ENCODE measurements at places on chromosomes 16 and 17.
A peak's percentile ranks its signal among the peaks of the same experiment; 100 is the strongest.

GRCh38 chr16:23952128-23952970 lies 116.6 kb downstream of the PRKCB start:
- DNase-seq, result no peak

- DNase-seq, result no peak
Measured at GRCh38 chr16:67170949-67171649, 761 bp downstream of the NOL3 start.

GRCh38 chr16:193441-193840 lies 13.2 kb downstream of the HBQ1 start:
- no peak for DNase-seq

DNA sequence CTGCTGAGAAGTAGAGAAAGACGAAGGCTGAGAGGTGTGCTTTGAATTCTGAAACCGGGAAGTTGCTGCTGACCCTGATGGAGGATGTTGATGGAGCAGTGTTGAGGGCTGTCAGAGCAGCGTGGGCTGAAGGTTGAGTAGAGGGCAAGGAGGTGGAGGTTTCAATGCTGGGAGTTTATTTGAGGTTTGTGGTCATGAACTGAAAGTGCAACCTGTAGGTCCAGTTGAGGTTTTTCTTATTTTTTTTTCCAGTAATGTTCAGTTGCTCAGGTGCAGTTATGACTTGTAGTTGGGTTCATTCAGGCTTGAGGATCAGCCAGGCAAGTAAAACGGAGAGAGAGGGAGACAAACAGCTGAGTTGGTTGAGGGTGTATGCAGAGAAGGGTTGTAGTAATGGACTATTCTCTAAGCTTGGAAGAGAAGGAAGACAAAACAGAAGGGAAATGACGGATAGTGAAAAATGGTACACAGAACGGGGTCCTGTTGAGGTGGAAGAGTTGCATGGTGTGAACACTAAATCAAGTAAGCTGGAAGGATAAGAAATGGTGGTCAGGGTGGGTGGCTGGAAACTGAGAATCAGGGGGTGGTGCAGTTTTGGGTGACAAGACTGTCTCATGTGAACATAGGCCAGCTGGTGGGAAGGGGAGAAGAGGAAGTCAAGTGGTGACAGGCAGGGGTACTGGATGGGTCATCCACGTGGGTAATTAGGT lies 8.7 kb upstream of the UBE2G1 start:
- DNase-seq, result no peak

DNA sequence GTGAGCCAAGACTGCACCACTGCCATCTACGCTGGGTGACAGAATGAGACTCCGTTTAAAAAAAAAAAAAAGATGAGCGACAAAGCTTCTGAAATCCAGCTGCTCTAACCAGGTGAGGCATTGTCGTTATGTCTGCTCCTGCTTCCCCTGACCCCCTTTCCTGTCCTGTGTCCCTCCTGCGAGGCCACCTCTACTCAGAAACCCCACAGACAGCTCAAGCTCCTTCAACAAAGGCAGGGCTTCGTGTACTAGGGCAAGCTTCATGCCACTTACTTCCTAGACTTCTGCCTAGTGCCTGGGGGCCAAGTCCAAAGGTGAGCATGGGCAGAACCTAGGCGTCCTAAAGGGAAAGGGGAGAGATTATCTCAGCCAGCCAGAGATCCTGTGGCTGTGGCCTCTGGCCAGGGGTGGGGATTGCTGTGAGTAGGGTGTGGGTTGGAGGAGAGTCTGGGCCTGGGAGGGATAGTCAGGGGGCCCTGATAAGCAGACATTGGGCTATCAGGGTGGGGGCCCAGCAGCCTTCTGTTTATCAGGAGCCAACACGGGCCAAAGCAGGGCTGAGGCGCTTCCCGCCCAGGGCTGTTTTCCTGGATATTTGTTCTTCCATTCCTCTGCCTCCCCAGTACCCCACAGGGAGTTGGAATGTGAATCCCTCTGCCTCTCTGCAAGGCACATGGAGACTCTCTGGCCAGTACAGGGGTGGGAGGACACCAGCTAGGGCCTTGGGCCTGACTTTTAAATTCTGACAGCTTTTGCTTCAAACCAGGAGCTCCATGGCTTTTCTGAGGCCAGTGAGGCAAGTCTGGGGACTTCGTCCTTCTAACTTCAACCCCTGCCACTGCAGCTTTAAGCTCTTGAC lies 10.4 kb downstream of the ERAL1 start:
- no peak for DNase-seq

GRCh38 chr17:38444151-38444550 lies 15.9 kb downstream of the ARHGAP23 start:
- peak; percentile 28 for DNase-seq

DNA sequence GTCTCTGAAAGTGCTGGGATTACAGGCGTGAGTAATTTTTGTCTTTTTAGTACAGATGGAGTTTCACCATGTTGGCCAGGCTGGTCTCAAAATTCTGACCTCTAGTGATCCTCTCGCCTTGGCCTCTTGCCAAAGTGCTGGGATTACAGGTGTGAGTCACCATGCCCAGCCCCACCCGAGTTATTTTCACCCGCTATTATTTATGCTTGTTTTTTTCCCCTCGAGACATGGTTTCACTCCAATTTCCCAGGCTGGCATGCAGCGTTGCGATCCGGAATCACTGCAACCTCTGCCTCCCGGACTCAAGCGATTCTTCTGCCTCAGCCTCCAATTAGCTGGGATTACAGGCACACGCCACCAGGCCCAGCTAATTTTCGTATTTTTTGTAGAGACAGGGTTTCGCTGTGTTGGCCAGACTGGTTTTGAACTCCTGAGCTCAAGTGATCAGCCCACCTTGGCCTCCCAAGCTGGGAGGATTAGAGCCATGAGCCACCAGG lies 9.2 kb downstream of the RPL23 start:
- DNase-seq, result no peak

DNA sequence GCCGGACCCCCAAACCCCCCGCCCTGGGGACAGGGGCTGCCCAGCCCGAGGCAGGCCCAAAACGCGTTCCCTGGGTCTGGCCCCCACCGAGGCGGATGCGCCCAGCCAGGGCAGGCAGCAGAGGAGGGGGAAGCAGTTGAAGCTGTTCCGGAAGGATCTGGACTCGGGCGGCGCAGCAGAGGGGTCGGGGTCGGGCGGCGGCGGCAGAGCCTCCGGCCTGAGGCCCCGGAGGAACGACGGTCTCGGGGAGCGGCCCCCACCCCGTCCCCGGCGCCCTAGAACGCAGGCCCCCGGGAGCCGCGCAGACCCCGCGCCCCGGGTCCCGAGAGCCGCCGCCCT lies 22.9 kb upstream of the ZFPM1 start:
- no peak for DNase-seq

DNA sequence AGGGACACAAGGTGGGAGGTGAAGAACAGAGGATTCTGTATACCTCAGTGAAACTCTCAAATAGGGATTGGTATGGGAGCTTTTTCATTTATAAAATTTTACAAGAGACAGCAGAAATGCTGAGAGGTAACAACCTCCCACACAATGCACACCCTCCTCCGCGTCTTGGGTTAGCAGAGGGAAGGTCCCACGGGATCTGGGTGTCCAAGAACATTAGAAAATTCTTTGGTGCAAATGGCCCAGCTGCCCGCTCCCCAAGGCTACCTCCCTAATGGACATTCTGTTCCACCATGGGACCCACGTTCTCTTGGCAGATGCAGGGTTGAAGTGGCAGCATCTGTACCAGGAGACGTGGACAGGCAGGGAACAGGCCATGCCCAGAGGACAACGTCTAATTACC lies 22.5 kb downstream of the GPR139 start:
- DNase-seq, result no peak

DNA sequence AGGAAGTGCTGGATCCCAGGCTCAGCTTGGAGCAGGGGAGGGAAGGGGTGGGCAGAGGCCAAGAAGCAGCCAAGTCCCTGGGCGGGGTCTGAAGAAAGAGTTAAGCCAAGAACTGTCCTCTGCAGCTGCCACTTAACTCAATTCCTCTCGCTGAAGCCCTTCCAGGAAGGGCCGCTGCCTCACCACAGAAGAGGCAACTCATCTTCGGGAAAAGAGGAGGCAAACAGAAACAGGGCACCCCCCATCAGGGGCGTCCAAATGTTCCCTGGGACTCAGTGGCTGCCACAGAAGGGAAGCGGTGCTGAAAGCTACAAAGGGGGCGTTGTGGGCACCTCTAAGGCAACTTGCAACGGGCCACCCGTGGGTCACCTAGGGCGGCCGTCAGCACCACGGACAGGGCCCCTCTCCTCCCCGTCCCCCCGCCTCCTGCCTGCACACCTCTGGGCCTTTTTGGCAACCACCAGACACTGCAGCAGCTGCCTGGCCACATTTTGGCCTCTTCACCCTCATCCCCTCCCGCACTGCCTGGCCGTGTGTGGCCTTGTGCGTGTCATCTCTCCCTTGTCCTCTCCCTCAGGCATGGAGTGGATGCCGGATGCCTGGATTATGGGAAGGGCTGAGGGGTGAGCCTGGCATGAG lies 2.5 kb downstream of the TLCD3B start:
- DNase-seq, result no peak

- no peak for DNase-seq
Measured at GRCh38 chr17:28645576-28645939, 600 bp upstream of the BLTP2 start.

DNA sequence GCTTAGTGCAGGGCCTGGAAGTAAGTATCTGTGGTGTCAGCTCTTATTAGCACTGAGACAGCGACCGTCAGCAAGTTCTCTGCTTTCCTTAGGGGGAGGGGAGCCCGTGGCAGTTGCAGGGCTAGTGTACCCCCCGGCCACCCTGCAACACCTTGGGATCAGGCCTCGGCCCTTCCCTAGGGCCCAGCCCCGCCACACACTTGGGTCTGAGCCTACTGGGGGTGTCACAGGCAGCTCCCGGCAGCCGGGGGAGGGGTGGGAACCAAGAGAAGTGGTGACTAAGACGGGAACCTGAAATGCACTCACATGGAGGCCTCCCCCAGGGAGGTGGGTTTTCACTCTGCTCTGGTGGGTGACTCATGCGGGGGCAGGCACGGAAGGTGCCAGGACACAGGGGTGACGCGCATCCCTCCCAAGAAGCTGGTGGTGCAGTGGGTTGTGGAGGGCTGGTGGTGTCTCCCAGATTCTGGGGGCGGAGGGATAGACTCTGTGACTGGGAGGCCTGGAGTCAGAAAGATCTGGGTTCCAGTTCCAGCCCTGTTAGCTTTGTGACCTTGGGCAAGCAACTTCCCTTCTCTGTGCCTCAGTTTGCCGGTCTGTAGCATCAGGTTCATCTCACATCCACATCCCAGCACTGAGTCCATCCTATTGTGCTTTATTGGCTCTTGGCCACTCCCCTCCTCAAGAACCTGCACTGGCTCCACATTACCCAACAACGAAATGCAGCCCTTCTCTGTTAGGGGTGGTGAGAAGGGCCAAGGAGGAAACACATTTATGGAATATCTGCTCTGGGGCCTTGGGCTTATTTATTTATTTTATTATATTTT lies 44.5 kb downstream of the LAT start:
- DNase-seq, result no peak

GRCh38 chr16:17078931-17079631 lies 391.7 kb downstream of the XYLT1 start:
- DNase-seq, result no peak

Data from NCI-H2081 treated with DMSO at 0.1 percent for 48 hours (cell line).